SW480 (cell line): ENCODE measurements at places on chromosomes 3 and 15.

GRCh38 chr15:73926219-73927002 lies at the start of gene LOXL1:
LOXL1 (plus strand) TSS chr15:73926462; CDS start chr15:73926784, 322 bp downstream.
- DNase-seq = peak; percentile 84

DNA sequence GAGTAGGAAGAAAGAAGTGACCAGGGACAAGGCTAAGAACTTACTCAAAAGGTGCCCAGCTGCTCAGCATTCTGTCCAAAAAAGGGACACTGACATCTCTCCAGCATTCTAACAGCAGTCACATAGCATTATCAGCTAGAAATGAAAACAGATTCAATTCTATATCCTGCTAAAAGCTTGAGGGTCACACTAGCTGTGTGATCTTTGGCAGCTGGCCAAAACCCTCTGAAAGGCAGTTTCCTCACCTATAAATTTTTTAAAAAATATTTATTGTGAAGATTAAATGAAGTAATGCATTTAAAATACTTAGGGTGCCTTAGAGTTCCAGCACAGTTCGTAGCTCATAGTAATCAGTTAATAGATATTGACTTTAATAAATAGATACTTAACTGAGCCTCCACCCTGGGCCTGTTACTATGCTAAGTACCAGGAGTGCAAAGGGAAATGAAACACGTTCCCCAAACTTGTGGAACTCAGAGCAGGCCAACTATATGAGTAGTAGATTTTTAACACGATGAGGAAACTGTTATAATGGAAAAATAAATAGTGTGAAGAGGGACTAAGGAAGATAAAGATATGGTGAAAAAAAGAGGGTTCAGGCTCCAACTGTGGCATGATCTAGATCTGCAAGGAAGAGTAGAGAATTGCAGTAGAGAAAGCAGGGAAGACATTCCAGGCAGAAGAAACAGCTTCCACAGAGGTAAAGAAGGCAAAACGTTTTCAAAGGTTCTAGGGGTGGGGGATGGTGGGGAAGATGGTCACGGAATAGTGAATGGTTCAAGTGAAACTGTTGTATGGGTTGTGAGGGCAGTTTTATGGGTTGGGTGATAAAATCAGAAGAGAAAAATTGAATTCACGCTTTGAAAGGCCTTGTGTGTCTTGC lies 11.4 kb downstream of the CD86 start:
- DNase-seq = no peak

- DNase-seq = no peak
These were observed 267.9 kb downstream of the GABRG3 start for GRCh38 chr15:27238707-27239423.

DNA sequence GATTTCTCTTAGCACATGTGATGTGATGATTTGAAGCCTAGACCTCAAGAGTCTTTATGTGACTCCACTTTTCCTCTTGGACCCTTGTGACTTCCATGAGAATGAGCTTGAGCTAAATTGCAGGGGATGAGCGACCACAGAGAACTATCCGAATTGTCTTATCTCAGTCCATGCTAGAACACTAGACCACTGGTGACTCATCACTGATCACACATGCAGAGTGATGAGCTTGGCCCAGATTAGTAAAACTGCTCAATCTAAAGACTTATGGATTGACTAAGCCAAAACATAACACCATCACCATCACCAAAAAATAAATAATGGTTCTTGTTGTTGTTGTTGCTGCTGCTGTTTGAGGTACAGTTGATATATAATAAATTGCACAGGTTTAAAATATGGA lies 114.1 kb upstream of the CFAP20DC start:
- no peak for DNase-seq

- no peak for DNase-seq
These were observed 2.9 kb downstream of the RNU6-1 start for GRCh38 chr15:67836955-67837354.

- no peak for DNase-seq
These were observed 317.8 kb downstream of the LPP start for GRCh38 chr3:188471723-188472122.

DNA sequence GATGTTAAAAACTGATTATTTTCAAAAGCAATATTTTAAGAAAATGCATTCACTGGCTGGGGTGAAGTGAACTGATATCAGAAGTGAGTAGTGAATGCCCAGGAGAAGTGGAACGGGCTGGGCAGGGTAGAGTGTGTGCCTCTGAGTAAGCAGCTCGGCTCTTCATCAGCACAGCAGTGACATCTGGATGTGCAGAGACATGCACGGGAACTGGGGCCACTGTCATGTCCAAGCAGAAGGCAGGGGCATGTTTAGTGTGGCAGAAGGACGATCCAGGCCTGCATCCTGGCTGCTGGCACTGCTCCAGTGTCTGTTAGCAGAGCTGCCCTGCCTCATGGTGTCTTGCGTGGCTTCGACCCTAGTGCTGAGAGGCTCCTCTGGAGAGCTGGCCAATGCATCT lies 305.6 kb upstream of the LRRFIP2 start:
- DNase-seq = no peak

DNA sequence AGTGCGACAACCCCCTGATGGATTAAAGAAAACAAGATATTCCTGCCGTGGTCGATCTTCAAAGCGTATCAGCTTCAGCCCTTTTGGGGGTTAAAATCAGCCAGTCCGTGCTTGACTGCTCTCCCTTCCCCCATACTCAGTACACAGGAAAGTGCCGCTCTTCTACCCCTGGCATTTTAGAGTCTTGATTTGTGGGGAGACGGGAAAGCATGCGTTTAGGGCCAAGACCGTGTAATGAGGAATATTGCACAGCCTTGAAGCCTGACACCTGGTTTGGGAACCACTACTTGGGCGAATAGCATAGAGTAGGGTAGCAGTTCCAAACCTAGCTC lies 540 bp upstream of the EDC3 start:
- DNase-seq = no peak

- no peak for DNase-seq
These were observed 968.1 kb downstream of the ROBO1 start for GRCh38 chr3:78799681-78800080.

GRCh38 chr3:135199137-135199536 lies 404.1 kb downstream of the EPHB1 start:
- DNase-seq = no peak

- DNase-seq = no peak
These were observed 16.6 kb downstream of the ANKRD28 start for GRCh38 chr3:15781131-15781530.

DNA sequence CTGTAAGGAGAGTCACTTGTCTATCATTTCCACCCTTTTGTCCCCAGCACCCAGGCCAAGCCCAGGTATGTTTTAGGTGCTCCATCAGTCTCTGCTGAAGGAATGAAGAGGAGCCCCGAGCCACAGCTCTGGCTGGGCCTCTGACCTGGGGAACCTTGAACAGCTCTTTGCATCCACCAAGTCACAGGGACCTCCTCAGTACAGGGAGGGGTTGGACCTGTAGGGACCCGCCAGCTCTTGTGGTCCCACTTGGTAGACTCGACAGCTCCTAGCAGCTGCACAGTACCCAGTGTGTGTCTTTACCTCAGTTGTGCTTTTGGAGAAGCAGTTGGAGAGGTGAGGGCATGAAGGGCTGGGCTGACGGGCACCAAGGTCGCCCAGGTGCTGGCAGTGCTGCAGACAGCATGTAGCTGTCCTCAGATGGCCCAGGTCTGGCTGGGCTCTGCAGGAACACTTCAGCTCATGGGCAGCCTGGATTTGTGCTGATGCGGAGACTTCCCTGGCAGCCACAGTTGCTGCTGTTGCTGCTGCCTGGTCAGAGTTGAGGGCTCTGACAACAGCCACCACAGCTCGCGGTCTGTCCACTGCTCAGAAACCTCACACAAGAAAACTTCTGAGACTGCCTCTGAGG lies 123.6 kb downstream of the CACNA1D start:
- no peak for DNase-seq

GRCh38 chr3:61323094-61323493 lies 71.8 kb upstream of the FHIT start:
- DNase-seq = no peak

- DNase-seq = no peak
These were observed 5.6 kb upstream of the TNIK start for GRCh38 chr3:171465763-171466162.

DNA sequence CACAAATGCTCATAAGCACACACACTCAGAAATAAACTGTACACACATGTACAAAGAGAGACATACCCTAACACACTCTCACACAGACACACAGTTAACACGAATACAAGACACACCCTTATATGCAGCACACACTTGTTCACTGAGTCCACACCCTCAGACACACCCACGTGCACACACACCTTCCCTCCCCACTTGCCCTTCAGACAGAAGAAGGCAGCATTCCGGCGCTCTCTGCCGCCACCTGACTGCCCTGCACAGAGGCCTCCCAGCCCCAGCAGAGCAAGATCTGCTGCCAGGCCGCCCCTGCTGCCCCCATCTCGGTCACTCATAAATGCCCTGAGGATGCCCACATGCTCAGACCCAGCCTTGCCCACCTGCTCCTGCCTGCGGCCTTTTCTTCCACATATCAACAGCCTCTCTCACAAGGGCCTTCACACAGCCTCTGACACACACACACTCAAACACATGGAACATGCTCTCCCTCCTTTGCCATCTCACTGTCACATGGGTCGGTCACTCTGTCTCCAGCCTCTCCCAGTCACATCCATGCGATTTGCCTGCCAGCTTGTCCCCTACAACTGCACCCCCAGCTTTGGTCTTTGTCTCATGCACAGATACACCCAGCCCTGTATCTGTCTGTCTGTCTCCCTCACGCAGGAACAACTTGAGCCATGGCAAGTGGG lies 71.1 kb downstream of the EPHB3 start:
- peak; percentile 51 for DNase-seq

DNA sequence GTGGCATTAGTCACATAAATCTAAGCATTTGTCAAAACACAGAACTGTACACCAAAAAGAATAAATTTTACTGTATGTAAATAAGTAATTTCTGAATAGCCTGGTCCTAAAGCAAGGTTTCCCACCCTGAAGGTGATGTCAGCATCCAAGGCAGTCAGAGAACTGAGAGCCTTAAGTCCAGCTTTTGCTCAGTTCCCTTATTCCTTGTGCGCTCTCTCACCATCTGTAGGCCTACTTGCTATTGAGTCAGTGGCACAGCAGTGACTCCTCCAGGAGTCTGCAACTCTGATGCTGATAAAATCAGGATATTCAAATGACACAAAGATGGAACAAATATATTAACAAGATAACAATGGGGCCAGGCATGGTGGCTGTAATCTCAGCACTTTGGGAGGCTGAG lies 22.3 kb downstream of the VPS39 start:
- no peak for DNase-seq

- no peak for DNase-seq
These were observed 596.9 kb upstream of the ARPP21 start for GRCh38 chr3:35042210-35042991.

DNA sequence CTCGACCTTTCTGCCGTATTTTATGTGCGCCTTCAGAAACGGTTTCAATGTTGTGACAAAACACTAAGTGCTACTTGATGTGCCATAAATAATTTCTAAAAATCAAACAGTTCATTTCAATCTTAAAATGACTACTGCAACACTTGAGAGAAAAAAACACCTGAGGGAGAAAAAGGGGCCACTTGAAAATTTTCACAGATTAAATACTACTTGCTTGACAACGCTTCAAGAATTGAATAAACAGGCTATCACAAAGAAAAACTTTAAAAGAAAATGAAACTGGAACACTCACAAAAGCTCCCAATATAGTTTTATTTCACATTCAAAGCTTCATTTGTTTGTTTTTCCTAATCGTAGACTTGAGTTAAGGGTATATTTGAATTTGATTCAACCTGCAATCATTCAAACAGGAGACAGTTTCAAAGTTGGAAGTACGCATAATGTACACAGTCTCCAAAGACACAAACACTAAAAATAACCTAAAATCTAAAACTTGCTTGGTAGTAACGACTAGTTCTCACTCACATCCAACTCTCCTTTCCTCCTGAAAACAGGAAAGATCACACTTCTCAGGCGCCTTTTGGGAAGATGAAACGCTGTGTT lies 380.7 kb downstream of the ERC2 start:
- DNase-seq = no peak

DNA sequence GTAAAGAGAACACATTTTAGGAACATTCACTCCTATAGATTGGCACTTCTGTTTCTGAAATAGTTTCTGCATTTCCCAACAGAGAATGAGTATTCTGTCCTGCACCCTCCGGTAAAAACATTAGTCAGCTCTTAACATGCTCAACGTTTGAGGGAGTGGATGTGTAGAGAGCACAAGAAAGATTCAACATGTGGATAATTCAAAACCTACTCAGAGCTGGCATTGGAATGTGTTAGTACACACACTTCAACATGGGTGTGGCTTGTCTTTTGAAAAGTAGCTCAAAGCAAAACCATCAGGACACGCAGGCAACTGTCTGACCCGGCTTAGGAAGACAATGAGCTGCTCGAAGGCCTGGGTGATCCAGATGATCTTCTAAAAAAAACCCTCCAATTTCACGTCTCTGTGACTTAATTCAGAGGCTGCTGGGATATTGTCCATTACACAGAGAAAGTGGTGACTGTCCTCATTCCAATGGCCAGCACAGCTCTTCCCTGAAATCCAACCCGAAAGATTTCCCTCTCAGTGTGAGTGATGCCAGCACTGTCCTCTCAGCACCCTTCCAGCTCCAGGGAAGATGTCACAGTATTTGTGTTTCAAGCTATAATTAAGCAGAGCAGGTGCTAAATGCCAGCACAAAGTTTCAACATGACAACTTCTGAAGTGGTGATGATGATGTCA lies 18.1 kb downstream of the FBN1 start:
- peak; percentile 7 for DNase-seq

GRCh38 chr3:14640157-14640562 lies 11.4 kb upstream of the CCDC174 start:
- DNase-seq = no peak

- peak; percentile 7 for DNase-seq
These were observed 132.1 kb downstream of the DOCK3 start for GRCh38 chr3:50806806-50807205.

- peak; percentile 30 for DNase-seq
These were observed 604 bp downstream of the KCTD6 start for GRCh38 chr3:58492494-58492905.

GRCh38 chr15:86912661-86913060 lies 833.0 kb downstream of the AGBL1 start:
- no peak for DNase-seq

DNA sequence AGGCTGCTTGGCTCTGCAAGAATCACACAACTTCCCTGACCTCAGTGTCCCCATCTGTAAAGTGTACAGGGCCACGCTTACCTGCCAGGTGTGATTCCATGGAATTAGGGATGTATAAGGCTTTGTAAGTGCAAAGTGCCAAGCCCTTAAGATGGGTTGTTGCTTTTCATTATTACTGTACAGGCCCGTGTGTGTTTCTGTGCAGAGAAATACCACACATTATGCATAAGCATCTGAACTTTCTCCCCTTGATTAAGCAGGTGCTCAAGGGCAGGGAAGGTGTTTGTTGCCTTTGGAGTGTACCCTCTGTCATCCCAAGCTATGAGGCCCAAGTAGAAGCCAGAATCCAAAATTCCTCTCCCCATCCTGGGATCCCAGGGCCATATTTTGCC lies 13.6 kb upstream of the HRH1 start:
- DNase-seq = no peak

DNA sequence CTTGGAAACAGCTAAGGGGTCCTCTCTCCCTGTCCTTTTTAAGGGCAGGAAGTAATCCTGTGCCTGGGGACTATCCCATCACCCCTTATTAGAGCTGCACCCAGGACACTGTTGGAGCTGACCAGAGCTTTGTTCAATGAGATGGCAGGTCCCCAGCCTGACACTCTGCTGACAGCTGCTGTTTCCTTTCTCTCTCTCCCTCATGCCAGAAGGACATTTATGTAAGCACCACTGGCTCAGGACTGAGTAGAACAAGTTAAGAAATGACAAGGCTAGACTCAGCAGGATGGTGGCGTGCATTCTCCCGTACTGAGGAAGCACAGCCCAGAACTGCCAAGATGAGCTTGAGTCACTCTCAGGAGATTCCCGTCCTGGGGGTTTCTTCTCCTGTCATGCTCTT lies 17.3 kb downstream of the GJD2 start:
- no peak for DNase-seq

- peak; percentile 95 for DNase-seq
These were observed 24.0 kb upstream of the GATM start for GRCh38 chr15:45402162-45402954.
